ENCODE measurements at places on chromosomes 2 and 18.

- DNase-seq: no peak
These were observed 71.0 kb downstream of the CWC22 start for GRCh38 chr2:179936141-179936540.

DNA sequence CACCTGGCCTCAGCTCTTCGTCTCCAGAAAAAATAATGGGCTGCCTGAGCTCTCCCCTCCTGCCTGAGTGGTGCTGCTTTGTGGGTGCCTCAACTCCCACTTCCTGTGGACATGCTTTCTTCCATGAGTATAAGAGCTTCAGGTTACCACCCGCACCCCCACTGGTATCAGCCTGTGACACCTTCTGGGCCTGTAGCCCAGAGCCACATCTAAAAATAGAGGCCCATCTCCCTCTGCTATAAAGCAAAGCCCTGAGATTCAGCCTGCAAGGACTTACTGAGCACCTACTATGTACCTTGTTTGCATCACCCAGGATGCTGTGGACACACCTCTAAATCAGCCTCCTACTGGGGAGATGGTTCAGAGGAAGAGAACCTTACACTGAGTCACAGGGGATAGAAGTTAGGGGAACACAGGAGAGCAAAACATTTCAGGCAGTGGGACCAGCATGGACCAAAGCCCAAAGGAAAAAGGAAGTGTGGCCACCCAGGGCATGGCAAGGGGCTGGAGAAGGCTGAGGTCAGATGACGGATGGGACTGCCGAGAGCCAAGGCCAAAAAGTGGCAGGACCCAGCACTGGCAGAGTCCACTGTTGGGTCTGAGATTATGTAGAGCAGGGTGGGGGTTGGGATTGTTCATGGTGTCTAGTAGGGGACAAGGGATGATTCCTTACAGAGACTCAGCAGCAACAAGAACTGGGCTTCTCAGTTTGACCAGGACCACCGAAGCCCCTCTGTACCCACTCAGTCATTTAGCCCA is 123.7 kb upstream of the PPP1CB start:
- no peak for DNase-seq

DNA sequence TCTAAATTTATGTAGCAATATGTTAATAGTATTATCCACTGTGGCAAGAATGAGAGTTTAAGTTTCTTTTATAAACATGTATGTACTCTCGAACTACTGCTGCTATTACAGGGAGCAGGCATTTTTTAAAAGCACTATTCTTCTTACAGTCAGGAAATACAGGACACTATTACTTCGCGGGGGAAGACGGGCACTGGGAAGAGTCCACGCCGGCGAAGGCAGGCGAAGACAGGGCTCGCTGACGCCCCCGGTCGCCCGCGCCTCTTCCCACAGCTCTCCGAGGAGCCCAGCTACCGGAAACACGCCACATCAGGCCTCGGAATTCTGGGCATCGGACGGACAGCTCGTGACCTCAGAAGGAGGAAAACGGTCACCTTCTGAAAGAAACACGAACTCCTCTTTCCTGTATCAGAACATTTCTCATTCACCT is 90.2 kb downstream of the FAM161A start:
- no peak for DNase-seq

- DNase-seq: no peak
These were observed 47.7 kb upstream of the WDR75 start for GRCh38 chr2:189393440-189394111.

- peak; percentile 67 for DNase-seq
These were observed 222.9 kb upstream of the AGAP1 start for GRCh38 chr2:235270956-235271355.

DNA sequence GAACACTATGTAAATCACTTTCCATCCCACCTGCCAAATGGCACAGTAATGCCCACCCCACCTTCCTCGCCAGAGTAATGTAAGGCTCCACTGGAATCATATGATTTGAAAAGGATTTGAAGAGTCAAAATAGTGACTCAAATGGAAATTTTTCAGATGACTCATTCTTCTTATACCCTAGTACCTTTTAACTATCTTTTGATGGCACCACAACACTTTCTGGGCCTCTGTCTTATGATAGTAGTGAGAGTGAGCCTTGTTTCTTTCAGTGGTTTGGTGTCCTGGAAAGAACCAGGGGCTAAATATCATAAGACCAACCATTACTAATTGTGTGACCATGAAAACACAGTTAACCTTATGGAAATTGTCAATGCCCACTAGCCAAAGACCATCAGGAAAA is 235.4 kb upstream of the SLC14A2 start:
- no peak for DNase-seq

DNA sequence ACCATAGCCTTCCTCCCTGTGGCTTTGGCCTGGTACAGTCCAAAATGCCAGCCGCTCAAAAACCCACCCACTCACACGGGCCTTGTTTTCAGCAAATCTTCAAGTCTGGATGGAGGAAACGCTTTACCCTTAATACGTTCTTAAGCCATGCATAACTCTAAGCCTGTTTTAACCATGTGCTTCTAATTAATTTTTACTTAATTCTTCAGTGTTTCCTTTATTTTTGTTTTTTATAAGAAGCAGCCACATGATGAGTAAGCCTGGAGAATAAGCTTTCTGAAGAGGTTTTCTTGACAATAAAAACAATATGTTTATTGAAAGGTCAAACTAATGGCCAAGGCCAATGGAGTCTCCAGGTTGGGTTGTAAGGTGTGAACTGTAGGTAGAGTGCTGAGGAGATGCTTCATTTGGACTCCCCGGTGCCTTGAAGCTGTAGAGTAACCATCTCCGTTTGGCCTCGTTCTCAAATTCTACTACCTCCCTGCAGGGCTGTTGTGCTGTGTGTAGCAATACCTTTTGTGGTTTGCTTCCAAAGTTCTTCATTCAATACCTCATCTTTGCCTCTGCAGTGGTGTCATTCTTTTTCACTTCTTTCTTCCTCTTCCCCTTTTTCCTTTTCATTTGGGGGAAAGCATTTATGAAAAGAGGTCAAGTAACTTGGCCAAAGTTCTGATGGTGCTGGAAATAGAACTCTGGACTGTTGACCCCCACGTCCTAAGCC is 113.7 kb downstream of the PRKCE start:
- DNase-seq: no peak

- DNase-seq: no peak
These were observed 5.0 kb downstream of the FZD7 start for GRCh38 chr2:202038471-202039277.

DNA sequence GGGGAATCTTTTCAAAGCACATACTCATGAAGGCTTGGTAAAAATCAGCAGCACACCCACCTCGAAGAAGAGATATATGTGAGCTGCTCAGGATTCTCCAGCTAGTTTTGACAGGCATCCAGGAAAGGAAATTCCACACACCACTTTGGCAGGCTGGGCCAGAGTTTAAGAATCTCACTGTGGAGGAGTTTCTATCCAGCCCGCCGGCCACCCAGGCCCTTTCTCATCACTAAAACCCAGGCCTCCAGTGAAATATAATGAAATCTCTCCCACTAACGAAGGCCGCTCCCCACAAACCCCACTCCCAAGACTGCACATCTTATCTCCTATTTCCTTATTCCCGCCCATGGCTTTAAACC is 202.0 kb downstream of the GLI2 start:
- DNase-seq: no peak

GRCh38 chr2:61962095-61962984 is 56.9 kb downstream of the COMMD1 start:
- DNase-seq: no peak

GRCh38 chr2:158042245-158042644 is 59.4 kb upstream of the UPP2 start:
- DNase-seq: no peak

GRCh38 chr2:241314226-241315092 is 1.0 kb downstream of the HDLBP start:
- no peak for DNase-seq

GRCh38 chr18:13163167-13163927 is 55.2 kb upstream of the LDLRAD4 start:
- DNase-seq: no peak

- DNase-seq: no peak
These were observed 62.3 kb upstream of the SPAG16 start for GRCh38 chr2:213221957-213222356.

DNA sequence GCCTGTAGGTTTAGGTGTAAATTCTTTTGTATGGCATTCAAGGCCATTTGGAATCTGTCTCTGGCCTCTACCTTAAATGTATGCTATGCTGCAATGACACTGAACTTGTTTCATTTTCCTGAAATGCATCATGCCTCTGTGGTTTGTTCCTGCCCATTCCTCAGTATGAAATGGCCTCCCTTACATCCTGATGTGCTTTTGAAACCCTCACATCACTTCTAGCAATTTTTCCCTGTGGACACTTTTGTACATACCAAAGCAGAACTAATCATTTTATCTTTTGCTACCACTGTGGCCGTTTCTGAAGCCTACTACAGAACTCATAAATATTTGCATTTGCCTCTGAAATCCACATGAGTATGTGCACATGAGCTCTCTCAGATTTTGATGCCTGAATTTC is 557.2 kb downstream of the ERBB4 start:
- DNase-seq: no peak

DNA sequence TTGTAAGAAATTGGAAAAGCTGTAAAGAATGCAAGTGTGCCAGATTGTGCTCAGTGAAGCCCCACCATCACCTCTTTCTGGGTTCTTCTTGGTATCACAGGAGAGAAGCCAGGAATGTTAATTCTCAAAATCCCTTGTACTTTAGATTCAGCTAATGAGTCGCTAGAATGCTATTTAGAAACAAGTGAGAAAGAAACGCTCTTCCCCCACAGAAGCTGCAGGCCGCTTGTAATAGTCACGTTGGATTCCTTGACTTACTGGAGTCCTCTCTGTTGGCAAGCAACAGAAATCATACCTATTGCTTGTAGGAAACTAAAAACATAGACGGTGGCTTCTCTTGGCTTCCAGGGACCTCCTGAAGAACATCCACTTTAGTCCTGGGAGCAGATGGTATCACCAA is 375.6 kb upstream of the LRATD1 start:
- DNase-seq: no peak

DNA sequence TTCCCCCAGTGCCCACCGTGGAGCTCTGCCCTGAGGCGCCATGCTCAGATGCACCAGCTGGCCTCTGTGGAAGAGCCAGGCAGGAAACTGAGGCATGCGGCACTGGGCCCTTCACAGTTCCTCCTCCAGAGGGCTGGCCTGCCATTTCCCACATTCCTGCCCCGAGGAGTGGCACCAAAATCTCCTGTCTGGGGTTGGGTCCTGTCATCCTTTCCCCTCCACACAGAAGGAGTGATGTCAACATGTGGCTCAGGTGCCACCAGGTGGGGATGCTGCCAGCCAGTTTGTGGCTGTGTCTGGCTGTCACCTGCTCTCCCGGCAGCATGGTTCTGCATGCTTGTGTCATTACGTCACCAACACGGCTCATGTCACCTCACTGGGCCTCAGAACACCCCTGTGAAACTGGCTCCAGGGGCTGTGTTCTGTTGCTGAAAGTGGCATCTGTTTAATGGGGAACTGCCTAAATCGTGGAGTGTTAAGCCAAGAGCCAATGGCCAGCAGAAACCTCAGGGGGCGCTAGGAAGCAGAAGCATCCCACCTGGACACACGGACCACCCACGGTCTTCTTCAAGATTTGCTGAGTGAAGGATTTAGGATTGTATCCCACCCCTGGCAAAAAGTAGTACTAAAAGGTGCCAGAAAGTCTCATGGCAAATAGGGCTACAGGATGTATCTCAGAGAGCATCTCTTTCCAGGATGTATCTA is 51.3 kb downstream of the ZAP70 start:
- DNase-seq: no peak

- no peak for DNase-seq
These were observed 212.7 kb downstream of the AGAP1 start for GRCh38 chr2:235706506-235706905.

DNA sequence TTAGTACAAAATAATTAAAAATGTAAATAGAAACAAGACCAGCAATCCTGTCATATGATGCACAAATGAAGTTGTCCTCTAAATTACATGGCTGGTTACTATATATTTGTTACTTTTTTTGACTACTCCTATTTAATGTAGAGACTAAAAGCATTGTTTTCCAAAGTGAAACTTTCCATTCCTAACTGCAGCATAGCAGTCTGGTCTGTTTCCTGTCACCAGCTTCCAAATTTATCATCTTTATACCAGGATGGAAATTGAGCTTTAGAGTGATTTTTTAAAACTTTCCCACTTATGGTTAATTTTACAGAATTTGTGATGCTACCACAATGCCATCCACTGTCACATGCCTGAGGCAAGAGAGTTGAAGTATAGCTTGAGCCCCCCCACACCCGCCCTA is 33.5 kb upstream of the RAB27B start:
- DNase-seq: no peak

DNA sequence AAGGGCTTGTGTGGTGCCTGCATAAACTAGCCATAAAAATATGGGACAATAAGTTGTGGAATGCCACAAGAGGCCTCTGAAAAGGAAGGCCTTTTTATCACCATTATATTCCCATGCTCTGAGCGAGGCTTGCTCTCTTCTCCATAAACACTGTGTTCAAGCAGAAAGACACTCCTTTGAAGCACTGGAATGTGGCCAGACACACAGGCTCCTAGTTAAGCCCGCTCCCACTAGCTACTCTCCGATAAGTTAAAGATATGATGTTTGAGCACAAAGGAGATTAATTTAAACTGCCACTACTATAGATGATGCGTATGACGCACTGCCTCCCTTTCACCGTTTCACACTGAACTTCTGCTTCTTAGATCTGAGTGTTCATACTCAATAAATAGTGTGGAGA is 188.7 kb upstream of the TWIST2 start:
- no peak for DNase-seq

DNA sequence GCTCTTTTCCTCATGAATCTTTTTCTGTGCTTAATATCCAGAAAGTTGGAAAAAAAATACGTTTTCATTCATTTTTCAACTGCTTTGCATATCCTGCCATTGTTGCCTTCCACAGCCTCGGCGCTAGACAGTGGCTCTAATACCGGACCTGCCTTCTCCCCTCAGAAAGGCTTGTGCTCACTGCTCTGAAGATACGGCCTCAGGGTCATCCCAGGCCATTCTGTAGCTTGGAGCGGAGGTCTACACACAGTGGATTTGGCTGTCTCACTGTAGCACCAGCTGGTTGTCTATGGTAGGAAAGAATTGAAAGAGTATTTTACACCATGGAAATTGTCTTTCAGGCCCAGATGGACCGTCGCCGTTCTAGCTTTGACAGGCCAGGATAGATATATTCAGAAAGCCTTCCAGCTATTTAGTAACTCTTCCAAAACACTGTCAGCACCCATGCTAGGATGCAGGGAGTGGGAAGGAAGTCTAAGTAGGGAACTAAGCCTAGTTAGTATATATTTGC is 242.0 kb downstream of the TMEM182 start:
- DNase-seq: no peak
